ENCODE measurements at places on chromosomes 3 and 15. TPM values are rescaled to one million over a fixed set of nuclear protein-coding genes. Genes with fewer than 3 reads are reported as not detected.
A peak's percentile ranks its signal among the peaks of the same experiment; 100 is the strongest.

Gene SELENOS
- polyA plus RNA-seq: 52.5 TPM

DNA sequence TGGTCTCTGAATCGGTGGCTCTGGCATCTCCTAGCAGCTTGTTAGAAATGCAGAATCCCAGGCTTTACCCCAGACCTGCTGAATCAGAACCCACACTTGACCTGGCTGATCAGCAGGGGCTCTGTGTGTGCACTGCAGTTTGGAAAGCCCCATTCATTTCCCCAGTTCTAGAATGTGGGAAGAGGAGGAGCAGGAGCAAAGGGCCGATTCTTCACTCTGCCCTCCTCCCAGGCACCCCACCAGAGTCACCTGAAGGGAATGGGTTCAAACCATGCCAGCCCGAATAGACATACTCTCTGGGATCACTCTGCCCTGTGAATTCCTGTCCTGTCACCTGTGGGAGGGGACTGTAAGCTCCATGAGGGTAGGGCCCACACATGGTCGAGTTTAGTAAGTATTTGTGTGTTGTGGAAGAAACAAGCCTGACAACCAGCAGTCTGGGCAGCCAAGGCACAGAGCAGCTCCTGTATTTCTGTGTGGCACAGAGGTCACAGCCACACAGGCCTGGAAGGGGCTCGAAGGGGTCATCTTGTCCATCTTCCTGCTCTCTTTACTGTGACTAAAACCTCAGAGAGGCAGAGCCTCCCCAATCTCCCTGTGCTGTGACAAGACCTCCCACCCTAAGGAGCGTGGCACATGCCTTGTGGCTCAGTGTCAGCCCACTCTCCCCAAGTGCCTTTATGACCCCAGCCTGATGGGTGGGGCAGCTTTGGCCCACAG, 29.0 kb upstream of the HHATL start:
- peaks cover 20% of the 10 kb centered on the region for H3K4me1 ChIP-seq
- no peak for DNase-seq
- no peaks in the 10 kb centered on the region for H3K36me3 ChIP-seq
- no peak overlapping the region for H3K27ac ChIP-seq

Gene CGNL1
- polyA plus RNA-seq: 4.9 TPM

GRCh38 chr3:141060327-141060726, 9.2 kb downstream of the SPSB4 start:
- no peaks in the 10 kb centered on the region for H3K27me3 ChIP-seq
- H3K36me3 ChIP-seq: no peaks in the 10 kb centered on the region
- DNase-seq: no peak
- H3K4me3 ChIP-seq: no peak overlapping the region
- H3K27ac ChIP-seq: no peak overlapping the region

- no peaks in the 10 kb centered on the region for H3K36me3 ChIP-seq
- H3K4me1 ChIP-seq: no peaks in the 10 kb centered on the region
- no peak for DNase-seq
- H3K27ac ChIP-seq: no peak overlapping the region
- H3K27me3 ChIP-seq: no peaks in the 10 kb centered on the region
Observed at GRCh38 chr15:95875121-95875643, 455.3 kb upstream of the NR2F2 start.

DNA sequence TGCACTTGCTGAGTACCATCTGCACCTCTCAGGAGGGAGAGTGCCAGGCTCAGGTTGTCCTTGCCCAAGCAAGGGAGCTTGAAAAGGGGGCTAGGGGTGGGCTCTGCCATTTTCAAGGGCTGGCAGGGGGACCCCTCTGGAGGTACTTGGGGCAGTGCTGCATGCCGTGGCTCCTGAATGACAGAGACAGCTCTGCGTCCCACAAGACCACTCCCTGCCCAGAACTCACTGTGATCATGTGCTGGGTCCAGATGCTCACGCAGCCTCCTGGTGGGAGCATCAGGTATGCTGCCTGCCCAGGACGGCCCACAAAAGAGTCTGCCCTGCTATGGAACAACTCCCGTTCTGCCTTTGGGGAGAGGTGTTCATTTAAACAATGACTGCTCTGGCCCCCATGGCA, 165.2 kb downstream of the GOLGA6L4 start:
- DNase-seq: no peak
- peaks cover 3% of the 10 kb centered on the region for H3K36me3 ChIP-seq
- no peaks in the 10 kb centered on the region for H3K27me3 ChIP-seq
- H3K4me1 ChIP-seq: no peaks in the 10 kb centered on the region
- no peak overlapping the region for H3K27ac ChIP-seq

- H3K27ac ChIP-seq: no peak overlapping the region
- no peak overlapping the region for H3K4me3 ChIP-seq
- H3K27me3 ChIP-seq: no peaks in the 10 kb centered on the region
- no peaks in the 10 kb centered on the region for H3K36me3 ChIP-seq
Observed at GRCh38 chr3:59320080-59320479, 270.3 kb upstream of the CFAP20DC start.

DNA sequence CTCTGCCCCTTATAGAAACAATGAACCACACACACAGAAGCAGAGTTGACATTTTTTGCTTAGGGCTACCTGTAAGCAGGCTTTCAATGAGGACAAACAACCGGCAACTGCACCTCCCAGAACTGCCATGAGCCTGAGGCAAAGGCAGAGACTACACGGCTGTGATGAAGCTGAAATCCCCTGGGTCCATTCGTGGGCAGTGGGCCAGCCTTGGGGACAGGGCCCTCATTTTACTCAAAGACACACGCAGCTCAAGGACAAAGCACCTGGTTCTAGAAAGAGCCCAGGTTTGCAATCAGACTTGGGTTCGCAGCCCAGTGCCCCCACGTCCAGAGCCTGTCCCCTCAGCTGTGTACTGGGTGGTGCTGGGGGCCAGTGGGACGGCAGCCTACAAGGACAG, 17.9 kb downstream of the FAM174B start:
- no peaks in the 10 kb centered on the region for H3K36me3 ChIP-seq
- DNase-seq: no peak
- peaks cover 8% of the 10 kb centered on the region for H3K4me1 ChIP-seq
- H3K27me3 ChIP-seq: no peaks in the 10 kb centered on the region
- H3K4me3 ChIP-seq: no peak overlapping the region
- H3K27ac ChIP-seq: no peak overlapping the region

Gene NR1I2
- not detected for polyA plus RNA-seq

Gene ANKUB1
- polyA plus RNA-seq: not detected

DNA sequence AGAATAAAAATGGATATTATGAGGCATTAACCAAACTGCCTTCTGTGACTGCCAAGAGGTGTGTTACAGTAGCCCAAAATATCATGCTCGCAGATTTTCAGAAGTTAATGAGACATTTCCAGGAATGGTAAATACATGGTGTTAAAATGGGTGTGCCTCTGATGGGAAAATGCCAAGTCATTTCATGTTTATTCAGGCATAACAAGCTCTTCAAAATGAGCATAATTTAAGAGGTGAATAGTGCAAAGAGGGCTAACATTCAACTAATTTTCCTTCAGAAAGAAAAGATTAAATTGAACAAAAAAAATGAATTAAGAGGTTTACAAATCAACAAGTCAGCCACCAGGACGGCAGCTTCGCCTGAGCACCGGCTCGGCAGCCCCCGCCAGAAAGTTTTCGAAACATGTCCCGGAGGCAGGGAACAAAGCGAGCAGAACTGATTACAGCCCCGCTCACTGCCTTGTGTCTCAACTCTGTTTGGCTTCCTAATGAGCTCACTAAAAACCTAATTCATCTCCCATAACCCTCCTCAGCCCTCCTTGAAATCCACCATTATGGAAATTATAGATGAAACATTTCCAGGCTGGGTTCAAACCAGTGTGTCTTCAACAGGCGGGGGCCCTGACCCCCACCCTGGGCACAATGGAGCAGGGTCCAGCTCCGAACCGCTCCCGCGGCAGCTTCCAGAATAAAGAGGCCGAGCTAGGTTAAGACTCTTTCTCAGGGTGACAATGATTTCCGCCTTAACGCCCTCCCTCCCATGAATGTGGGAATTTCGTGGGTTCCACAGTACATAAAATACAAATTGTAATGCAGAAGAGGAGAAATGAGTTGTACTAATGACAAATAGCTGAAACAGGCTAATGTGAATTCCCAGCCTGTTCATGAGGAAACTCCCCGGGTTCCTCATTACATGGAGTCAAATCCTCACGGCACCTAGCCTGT, 43.9 kb downstream of the MEIS2 start:
- no peak overlapping the region for H3K4me3 ChIP-seq
- DNase-seq: peak; percentile 62
- H3K4me1 ChIP-seq: peaks cover 23% of the 10 kb centered on the region
- peak overlapping the region; percentile 65 for H3K27ac ChIP-seq
- no peaks in the 10 kb centered on the region for H3K36me3 ChIP-seq

- peaks cover 5% of the 10 kb centered on the region for H3K4me1 ChIP-seq
- no peak overlapping the region for H3K4me3 ChIP-seq
- no peak for DNase-seq
- no peak overlapping the region for H3K27ac ChIP-seq
Observed at GRCh38 chr15:87672309-87673288, 583.9 kb downstream of the NTRK3 start.

Gene LDHAL6B
- polyA plus RNA-seq: not detected

- no peaks in the 10 kb centered on the region for H3K4me1 ChIP-seq
- no peak overlapping the region for H3K4me3 ChIP-seq
- no peak for DNase-seq
- no peak overlapping the region for H3K27ac ChIP-seq
Observed at GRCh38 chr3:143334231-143334630, 214.7 kb downstream of the CHST2 start.

DNA sequence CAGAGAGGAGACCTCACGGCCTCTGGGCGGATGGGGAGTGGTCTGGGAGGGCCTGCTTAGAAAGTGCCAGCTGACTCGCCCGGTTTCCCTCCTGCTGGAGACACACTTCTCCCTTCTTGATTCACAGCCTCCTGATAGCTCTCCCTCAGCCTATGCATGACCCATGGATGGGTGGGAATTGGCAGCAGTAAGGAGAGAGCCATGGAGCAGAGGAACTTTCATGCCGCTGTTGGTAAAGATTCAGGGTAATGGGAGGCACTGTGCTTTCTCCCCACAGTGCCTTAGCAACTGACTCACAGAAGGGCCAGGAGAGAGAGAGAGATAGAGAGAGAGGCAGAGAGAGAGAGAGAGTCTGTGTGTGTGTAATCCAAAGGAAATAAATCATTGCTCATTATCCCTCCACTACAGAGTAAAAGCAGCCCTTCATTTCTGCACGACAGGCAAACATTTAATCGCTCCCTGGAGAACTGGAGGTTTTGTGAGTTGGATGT, 82.8 kb downstream of the SEMA5B start:
- peaks cover 35% of the 10 kb centered on the region for H3K4me1 ChIP-seq
- no peak overlapping the region for H3K27ac ChIP-seq
- no peak for DNase-seq
- no peak overlapping the region for H3K4me3 ChIP-seq
- H3K36me3 ChIP-seq: no peaks in the 10 kb centered on the region
- no peaks in the 10 kb centered on the region for H3K27me3 ChIP-seq

DNA sequence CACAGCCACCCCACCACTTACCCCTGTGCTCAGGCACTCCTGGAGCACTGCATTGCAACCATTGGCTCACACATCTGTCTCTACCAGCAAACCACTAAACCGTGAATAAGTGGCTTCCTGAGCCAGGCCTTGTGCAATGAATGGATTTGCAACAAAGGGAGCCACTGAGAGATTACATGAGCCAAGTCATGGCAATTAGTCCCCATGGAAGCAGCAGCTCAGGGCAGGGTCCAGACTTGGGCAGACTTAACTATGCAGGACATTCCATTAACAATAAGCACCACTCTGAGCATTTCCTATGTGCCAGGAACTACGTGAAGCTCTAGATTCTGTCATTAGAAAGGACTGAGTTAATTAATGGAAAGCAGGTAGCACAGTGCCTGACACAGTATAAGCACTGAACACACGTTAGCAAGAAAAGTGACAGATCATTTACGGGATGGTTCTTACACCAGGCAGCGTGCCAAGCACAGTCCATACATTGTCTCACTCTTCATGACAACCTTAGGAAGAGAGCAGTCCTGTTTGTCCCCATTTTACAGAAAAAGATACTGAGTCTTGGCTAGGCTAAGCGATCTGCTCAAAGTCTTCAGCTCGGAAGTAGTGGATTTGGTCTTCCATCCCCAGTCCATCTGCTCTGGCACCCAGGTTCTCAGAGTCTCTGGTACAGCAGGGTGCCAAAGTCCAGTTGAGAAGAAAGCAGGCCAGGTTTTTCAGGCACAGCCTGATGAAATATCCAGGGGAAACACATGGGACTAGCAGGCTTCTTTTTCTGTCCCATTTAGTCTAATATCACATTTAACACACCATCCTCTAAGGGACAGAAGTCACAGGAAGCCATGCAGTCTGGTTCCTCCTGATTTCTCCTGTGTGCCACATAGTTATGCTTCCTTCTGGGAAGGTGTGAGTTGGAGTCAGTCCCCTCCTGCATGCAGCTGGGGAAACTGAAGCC, 44.1 kb downstream of the LIPC start:
- no peaks in the 10 kb centered on the region for H3K27me3 ChIP-seq
- H3K27ac ChIP-seq: no peak overlapping the region
- DNase-seq: no peak
- no peaks in the 10 kb centered on the region for H3K36me3 ChIP-seq

DNA sequence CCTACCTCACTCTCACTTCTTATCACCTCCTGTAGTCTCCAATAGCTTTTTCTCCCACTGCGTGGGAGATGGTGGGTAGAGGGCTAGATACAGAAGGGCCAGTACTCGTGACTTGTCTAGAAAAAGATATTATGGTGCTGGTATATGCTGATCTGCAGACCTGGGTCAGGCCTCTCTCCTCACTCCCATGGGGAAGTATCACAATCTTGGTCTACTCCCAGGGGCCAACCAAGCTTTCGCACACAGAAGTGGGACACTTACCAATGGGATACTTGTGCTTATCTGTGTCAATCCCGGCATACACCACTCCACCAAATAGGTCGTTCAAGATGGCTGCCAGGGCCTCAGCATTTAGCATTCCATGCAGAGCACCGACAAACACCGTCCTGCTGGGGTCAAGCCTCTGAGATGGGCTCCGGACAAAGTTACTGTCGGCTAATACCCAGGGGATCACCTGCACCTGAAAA, 9.0 kb upstream of the RPS17 start:
- H3K27me3 ChIP-seq: no peaks in the 10 kb centered on the region
- no peaks in the 10 kb centered on the region for H3K36me3 ChIP-seq
- no peak overlapping the region for H3K4me3 ChIP-seq

DNA sequence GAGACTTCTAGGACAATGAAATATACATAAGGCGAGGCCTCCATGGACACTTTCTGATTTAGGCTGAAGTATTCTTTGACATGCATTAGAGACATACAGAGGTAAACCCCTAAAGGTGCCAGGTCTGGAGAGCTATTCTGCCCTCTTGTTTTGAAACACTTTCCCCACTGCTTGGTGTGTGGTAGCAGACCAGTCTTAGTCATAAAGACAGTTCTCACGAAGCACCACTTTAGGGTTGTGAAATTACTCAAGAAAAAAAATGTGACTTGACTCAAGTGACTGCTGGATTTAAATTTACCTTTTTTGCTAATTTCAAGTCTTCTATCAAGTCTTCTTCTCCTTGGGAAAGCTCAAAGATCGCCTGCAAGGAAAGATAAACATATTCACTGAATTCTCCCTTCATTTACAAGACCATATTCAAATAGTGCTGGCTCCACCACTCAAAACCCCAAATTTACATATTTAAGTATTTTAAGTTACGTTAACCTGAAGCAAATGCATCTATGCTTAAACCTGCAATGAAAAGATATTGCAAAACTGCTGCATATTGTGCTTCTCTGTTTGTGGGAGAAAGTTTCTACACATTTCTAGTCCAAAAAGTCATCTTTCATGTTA, 48.4 kb downstream of the ARHGEF3 start:
- no peak overlapping the region for H3K27ac ChIP-seq
- peaks cover 8% of the 10 kb centered on the region for H3K36me3 ChIP-seq
- no peak for DNase-seq
- H3K4me3 ChIP-seq: no peak overlapping the region

Gene FAM3D
- polyA plus RNA-seq: not detected

Data from heart left ventricle (tissue), 16 donors.